ENCODE measurements at places on chromosomes 2 and 18.

- no peak for DNase-seq
Measured at GRCh38 chr2:168770796-168771195, 31.6 kb upstream of the NOSTRIN start.

- no peak for DNase-seq
Measured at GRCh38 chr2:123840574-123840973, 184.5 kb upstream of the CNTNAP5 start.

- DNase-seq = no peak
Measured at GRCh38 chr2:234426616-234427015, 70.3 kb downstream of the ARL4C start.

- no peak for DNase-seq
Measured at GRCh38 chr2:169493360-169493759, 14.1 kb downstream of the BBS5 start.

DNA sequence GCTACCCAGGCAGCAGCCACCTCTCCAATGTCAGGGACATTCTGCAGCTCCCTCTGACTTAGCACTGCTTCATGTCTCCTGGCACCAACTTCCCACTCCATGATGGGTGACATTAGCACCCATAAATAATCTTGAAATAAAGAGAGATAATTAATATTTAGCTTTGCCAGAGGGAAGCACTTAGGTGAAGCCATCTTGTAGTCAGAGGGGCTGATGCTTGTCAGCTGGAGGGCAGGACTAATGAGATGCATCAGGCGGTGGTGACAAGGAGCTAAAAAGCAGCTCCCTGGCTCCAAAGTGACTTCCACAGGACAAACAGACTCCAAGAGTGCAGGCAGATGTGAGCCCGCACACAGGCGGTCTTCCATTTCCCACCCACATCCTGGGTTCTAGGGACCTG is 153.0 kb upstream of the ID2 start:
- DNase-seq = no peak

Data from cardiac fibroblast (primary cell).